Anterior cingulate cortex (tissue), 58 donors: ENCODE measurements at places on chromosomes 6 and 20.

GRCh38 chr20:4435225-4435624, 286.5 kb upstream of the PRND start:
- DNase-seq: no peak

DNA sequence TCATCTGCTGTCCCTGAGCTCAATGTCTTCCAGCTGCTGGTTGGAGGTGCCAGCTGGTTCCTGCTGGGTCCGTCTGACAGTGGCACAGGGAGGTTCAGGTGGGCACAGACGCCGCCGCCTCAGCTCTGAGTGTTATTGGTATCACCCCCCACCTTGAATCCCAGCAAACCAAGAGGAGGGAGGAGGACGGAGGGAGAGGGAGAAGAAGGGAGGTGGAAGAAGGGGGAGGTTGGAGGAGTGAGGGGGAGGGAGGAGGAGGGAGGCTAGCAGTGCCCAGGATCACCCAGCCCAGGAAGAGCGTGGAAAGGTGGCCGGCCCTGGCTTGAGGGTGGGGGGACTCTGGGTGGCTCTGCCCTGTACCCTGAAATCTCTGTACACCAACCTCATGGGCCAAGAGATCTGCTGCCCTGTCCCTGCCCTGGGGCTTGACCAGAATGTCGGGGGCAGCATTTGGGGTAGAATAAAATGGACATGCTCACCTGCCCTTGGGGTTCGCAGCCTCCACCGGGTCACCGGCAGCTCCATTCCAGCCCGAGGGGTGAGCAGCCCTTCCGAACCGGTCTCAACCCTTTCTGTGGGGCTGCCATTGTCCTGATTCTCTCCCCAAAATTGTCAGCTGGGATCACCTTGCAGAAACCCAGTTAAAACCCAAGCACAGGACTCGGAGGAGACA, 17.1 kb downstream of the NTSR1 start:
- no peak for DNase-seq

- DNase-seq: no peak
These were observed 810 bp downstream of the MRPL18 start for GRCh38 chr6:159790956-159791598.

DNA sequence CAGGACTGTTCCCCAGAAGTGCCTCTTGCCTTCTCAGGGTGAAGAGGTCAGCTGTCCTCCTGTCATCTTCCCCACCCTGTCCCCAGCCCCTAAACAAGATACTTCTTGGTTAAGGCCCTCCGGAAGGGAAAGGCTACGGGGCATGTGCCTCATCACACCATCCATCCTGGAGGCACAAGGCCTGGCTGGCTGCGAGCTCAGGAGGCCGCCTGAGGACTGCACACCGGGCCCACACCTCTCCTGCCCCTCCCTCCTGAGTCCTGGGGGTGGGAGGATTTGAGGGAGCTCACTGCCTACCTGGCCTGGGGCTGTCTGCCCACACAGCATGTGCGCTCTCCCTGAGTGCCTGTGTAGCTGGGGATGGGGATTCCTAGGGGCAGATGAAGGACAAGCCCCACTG, 9.8 kb downstream of the PI16 start:
- no peak for DNase-seq

DNA sequence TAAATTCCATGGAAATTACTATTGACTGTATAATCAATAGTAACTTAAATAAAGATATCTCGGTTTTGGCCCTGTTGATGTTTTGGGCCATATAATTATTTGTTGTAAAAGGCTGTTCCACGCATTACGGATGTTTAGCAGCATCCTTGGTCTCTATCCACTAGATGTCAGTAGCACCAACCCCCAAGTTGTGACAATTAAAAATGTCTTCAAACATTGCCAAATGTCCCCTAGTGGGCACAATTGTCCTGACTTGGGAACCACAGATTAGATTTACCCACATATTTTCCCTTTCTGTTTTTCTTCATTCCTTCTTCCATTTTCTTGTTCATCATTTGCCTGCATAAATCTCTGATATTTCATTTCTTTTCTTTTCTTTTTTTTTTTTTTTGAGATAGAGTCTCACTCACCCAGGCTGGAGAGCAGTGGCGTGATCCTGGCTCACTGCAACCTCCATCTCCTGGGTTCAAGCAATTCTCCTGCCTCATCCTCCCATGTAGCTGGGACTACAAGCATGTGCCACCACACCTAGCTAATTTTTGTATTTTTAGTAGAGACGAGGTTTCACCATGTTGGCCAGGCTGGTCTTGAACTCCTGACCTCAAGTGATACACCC, 13.6 kb upstream of the WFDC8 start:
- no peak for DNase-seq

- DNase-seq: no peak
These were observed 578.7 kb downstream of the MAFB start for GRCh38 chr20:40110311-40110831.

DNA sequence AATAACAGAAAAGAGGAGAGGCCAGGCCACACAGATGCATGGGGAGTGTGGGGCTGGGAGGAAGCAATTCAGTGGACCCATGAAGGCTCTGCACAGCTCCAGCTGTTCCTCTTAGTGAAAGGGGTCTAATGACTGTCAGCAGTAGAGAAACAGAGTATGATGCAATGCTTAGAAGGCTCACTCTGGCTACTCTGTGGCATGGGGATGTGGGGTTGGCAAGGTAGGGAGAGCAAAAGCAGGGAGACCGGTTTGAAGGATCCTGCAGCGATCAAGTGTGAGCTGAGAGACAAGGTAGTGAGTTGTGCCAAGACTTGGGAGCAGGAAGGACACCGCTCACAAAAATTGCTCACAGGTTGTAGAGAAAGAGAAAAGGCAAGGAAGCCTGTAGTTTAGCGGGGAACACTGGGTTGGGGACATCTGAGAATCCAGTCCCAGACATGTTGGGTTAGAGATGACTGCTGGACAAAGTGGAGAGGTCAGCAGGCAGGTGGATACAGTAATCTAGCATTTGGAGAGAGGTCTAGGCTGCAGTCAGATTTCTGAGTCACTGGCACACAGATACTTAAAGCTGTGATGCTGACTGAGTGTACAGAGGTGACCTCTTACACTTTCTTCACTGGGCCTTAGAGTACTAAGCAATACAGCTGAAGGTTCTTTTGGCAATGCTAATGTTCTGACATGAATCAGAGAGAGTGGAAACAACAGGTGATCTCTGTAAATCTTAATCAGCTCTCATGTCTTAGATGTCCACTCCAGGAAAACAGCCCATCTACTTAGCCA, 27.1 kb downstream of the NAPB start:
- no peak for DNase-seq

DNA sequence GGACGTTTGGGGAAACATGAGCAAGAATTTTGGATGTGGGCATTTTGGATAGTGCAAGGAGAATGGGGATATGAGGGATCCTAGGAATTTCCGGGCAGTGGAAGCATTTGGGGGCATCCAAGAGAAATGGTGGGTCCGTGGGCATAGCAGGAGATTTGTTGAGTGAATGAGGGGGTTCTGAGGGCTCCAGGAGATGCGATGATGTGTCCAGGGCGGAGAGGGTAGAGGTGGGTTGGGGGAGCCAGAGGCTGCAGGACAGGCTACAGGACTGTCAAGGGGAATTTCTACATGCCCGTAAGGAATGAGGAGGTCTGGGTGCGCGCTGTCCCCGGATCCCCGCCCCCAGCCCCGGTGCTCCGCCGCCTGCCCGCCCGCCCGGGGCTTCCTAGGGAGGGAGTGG, 364 bp downstream of the FRS3 start:
- DNase-seq: no peak

DNA sequence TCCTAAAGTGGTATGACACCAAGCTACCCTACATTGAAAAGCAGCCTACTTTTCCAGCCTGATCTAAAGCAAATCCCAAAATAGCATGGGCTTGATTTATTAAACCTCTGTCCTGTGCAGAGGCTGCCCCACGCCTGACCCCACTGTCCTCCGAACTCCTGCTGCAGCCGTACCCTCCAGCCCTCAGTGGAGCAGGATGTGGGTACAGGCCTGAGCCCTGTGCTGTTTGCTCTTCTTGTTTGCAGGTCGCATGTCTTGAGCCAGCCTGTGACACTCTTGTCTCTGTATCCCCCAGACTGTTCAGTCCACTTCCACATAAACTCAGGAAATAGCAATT, 61.2 kb downstream of the RPP40 start:
- no peak for DNase-seq

DNA sequence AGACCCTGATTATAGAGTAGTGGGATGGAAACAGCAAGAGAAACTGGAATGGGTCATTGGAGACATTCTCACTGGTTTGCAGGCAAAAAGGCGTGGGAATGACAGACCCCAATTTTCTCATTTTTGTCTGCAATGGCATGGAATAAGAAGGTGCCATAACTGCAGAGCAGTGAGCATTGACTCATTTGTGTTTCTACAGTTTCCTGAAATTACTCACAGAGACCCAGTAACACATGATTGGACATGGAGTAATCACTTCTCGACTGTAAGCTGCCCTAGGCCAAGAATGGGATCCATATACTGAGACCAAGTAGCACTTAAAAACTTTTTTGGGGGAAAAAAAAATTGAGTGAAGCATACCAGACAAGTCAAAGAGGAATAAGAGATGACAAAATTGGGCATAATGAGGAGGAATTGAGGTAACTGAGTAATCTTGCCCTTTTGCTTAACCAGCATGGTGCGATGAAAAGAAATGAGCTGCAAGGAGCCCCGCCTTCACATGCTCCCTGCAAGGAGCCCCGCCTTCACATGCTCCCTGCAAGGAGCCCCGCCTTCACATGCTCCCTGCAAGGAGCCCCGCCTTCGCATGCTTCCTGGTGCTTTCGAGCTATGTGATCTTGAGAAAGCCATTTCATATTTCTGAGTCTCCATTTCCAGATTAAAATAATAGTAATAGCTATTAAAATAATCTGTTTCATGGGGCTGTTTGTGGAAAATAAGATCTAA, 44.1 kb downstream of the NHSL1 start:
- DNase-seq: no peak

DNA sequence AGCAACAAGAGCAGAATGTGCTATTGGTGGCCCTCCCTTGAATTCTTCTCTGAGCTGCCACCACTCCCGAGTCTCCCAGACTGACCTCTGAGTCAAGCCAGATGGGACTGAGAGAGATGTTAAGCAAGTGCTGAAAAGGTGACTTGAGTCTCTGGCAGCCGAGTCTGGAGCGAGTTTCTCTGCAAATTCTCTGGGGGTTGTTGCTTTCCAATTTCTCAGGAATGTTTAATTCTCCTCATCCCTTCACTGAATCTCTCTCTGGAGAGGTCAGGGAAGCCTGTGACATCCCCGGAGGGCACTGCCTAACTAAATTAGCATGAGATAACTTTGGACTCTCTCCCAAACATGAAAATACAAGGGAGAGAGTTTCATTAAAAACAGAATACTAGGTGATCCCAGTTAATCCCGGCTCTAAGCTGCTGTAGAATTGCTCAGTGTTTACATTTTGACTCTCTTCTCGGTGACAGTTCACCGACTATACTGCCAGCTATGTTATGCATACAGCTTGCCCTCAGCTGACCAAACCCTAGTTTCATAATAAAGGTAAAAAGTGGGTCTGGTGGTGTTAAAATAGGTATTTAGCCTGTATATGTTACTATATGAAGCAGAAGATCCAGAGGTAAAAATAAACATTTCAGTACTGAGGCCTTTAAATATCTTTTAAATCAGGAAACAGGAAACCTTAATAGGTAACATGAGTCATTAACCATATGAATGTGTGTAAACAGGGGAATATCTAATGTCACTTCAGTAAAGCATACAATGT, 157.9 kb downstream of the FOXC1 start:
- no peak for DNase-seq

DNA sequence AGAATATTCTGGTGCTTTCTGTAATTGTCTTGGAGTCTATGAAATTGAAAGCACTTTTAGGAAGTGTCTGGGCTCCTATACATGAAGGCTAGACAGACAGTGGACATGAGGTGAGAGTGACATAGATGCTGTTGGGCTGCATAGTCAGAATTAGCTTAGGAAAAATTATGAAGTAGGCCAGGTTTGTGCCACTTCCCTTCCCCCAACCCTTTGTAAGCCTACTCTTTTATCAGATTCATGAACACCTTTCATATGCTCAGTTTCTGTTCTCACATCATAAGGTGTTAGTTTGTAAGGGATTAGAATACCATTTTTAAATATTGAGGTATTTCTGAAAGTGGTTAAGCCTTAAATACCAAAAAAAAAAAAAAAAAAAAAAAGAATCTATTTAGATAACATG, 18.4 kb upstream of the SNPH start:
- no peak for DNase-seq

DNA sequence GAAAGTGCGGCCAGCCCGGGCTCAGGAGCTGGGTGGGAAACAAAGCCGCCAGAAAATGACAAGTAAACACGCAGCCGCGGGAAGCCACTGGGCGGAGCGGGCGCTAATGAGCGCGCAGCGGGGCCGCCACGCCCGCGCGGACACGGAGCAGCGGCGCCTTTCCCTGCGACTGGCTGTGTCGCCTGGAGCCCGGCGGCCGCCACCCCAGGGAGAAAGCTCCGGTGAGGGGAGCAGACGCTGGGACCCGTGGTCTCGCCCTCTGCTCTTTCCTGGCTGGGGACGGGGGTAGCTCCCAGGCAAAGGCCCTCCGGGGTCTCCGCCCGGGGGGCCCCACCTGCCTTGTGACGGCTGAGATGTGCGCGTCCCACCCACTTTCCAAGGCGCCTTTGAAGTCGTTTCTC, 54.9 kb downstream of the PRR18 start:
- no peak for DNase-seq

- no peak for DNase-seq
These were observed 381.0 kb upstream of the SULF2 start for GRCh38 chr20:48166082-48166835.

DNA sequence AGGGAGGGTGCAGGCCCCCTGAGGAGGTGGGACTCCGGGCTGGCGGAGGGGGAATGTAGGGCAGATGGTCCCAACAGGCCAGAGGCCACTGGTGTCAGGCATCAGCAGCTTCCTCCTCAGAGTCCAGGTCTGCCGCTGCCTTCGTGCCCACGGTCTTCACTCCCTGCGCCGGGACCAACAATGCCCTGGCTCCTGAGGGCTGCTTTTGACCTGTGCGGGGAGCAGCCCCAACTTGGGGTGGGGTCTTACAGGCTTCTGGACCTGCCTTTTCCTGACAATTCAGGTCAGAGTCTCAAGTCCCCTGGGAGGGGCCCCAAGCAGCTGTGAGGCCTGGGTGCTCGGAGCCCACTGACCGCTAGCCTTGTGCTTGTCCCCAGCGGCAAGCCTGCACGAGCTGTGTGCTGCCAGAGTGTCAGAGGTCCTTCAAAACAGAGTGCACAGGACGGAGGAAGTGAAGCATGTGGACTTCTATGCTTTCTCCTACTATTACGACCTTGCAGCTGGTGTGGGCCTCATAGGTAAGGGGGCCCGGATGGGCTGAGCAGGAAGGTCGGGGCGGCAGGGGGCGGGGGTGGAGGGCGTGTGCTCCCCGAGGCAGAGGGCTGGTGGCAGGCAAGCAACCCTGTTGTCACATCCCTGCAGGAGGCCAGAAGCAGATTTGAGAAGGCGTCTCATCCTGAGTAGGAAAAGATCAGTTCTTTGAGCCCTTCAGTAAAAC, 25.3 kb upstream of the PYGB start:
- no peak for DNase-seq

- DNase-seq: no peak
These were observed 250.8 kb upstream of the RNF24 start for GRCh38 chr20:4266183-4266582.

DNA sequence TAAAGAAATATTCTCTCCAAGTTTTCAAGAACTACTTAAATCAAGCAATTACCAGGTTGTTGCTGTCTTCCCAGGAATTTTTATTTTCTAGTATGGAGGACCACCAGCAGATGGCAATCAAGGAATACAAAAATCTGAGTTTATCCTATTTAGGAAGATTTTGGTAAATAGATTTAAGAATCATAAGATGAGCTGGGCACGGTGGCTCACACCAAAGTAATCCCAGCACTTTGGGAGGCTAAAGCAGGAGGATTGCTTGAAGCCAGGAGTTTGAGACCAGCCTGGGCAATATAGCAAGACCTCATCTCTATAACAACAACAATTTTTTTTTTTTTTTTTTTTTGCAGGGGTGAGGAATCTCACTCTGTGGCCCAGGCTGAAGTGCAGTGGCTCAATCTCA, 19.3 kb upstream of the SEC63 start:
- no peak for DNase-seq
